ENCODE measurements at places on chromosomes 4 and X. TPM values are rescaled to one million over a fixed set of nuclear protein-coding genes. Genes with fewer than 3 reads are reported as not detected.
A peak's percentile ranks its signal among the peaks of the same experiment; 100 is the strongest.

GRCh38 chrX:123476611-123477219, 256.1 kb downstream of the THOC2 start:
- DNase-seq = no peak

The GDPD2 gene
- not detected for total RNA-seq

- DNase-seq = no peak
Measured at GRCh38 chr4:81786063-81786763, 314.5 kb upstream of the RASGEF1B start.

- no peak for DNase-seq
Measured at GRCh38 chrX:23589496-23589895, 77.8 kb upstream of the PRDX4 start.

DNA sequence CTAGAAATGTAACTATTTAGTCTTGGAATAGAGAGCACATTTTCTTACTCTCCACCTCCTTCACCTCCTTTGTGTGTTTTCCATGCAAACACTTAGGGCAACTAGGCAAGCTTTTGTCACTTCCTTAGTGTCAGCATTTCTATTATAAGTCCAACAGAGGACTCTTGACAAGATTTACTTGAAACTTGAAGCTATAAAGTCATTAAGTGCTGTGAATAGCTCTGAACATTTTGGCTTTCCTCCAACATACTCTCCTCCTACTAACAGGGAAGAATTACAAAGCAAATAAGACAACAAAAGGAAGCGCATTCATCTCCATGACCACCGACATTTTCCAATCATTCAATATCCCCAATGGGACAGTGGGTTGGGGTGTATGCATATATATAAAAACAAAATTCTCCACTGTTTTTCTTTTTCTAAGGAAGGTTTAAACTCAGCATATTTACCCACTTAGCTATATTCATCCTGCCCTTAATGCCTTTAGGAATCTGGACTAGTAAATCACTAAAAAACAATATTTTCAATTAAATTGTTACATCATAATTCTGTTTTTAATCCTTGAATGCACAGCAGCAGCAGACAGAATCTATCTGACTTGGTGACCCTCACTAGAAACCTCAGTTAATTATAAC, 264.6 kb downstream of the SNCA start:
- no peak for DNase-seq

- no peak for DNase-seq
Measured at GRCh38 chrX:17042037-17042436, 95.6 kb downstream of the REPS2 start.

The DIAPH2 gene
- total RNA-seq = 7.5 TPM

The ZNF157 gene
- not detected for total RNA-seq

DNA sequence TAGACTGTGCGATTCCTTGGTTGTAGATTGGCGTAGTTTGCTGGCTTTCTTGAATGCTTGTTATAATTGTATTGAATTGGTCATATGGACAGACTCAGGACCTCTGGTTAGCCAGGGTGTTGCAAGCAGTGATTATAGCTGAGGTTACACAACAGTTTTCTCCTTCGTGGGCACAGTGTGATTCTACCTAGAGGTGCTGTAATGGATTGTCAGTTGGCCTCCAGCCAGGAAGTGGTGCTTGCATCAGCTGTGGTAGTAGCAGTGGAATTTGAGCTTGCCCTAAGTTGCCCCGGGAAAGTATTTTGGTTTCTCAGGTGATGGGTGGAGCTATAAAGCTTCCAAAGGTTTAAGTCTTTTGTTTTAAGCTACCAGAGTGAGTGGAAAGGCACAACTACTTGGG, 23.1 kb upstream of the GABRG1 start:
- no peak for DNase-seq

DNA sequence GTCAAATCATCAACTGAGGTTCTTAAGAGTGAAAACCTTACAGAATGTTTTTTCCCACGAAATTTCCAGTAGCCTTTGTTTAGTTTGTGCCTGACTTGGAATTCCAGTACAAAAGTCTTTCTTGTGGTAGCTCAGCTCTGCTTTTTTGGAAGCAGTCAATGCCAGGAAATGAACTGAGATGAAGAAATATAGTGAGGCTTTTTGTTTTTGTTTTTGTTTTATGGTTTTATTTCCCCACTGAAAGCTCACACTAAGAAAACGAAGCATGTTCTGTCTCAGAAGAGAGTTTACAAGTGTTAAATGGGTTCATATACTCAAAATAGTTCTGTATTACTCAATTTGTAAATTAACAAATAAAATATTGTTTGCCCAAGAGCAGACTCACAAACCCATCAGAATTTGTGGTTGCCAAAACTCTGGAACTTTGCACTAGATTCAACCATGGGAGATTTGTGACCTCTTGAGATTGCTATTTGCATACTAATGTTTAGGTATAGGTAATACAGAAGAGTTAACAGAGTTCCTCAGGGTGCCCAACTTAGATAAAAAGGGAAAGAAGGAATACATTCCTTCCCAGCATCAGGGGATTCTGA, 1060.8 kb downstream of the FAT4 start:
- no peak for DNase-seq

DNA sequence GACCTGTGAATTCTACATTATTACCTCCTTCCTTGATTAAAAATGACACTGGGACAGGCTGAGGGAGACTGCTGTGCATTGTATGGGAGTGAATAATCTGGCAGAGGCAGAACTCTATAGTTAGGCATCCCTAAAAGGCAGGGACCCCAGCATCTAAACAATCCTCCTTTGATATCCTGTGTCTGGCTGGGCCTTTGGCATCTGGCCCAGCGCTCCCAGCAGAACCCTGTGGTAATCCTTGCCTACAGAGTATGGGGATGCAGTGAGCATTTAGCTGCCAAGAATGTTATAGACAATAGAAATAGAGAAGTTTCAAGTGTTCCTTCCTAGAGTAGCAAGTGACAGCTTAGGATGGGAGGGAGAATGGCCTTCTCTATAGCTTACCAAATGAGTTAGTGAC, 38.5 kb downstream of the ZCCHC12 start:
- DNase-seq = no peak

GRCh38 chrX:13254076-13254785, 65.6 kb downstream of the ATXN3L start:
- peak; percentile 36 for DNase-seq

DNA sequence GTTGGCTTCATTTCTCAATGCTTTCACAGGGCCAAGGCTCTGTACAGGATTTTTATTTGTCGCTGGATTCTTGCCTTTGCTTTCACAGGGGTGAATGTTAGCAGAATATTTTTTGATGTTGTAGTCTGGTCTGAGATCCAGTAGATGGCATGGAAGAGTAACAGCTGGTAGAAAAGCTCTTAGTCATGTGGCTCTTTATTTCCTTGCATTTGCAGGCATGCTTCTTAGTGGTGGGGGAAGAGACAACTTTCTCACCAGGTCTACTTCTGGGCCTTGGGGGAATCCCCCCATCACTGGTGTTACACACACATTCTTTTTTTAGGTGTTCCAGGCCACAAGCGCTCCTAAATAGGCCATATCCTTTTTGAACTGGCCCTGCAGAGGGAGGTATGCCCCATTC, 58.2 kb upstream of the DKK2 start:
- peak; percentile 71 for DNase-seq

The FABP2 gene
- total RNA-seq = not detected

DNA sequence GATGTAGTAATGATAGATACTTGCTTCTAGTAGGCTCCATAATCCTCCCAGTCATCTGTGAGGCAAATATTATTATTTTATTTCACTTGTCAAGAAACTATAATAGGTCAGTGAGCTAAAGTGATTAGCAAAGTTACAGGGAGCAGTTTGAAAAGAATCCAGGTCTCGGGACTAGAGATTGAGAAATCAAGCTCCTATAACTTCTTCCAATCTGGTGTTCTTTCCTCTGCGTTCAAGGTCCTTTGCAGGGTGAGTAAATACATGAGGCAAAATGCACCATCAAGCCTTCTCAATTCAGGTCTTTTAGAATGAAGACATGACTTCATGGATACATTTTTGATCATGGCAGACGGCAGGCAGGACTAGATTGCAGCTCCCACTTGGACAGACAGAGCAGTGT, 150.4 kb downstream of the FRAS1 start:
- no peak for DNase-seq

Data from GM23248 (cell line).